HCT116 (cell line): ENCODE measurements at places on chromosomes 7 and 10. TPM values are rescaled to one million over a fixed set of nuclear protein-coding genes. Genes with fewer than 3 reads are reported as not detected.

The TCF7L2 gene
- 164 TPM for total RNA-seq

The WDR86 gene
- not detected for total RNA-seq

The GBX1 gene
- total RNA-seq: 0.86 TPM

The CPEB3 gene
- 3.0 TPM for total RNA-seq

- DNase-seq: no peak
Measured at GRCh38 chr7:153835712-153836265, 216.4 kb upstream of the DPP6 start.

DNA sequence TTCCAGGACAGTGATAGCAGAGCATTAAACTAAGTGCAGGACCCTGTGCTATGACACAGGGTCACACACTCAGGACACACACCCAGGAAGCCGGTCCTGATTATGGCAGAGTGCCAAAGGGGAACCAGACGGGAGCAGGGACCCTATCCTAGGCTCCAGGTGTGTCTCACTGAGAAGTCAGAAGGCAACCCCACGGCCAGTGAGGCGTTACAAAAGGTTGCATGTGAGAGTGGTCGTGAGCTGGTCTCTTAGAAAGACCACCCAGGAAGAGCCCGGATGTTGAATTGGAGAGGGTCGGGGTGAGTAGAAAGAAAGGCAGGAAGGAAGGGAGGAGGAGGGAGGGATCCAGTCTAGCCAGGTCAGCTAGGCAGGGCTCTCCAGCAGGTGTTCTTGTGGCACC, 31.0 kb downstream of the FRMPD2 start:
- no peak for DNase-seq

DNA sequence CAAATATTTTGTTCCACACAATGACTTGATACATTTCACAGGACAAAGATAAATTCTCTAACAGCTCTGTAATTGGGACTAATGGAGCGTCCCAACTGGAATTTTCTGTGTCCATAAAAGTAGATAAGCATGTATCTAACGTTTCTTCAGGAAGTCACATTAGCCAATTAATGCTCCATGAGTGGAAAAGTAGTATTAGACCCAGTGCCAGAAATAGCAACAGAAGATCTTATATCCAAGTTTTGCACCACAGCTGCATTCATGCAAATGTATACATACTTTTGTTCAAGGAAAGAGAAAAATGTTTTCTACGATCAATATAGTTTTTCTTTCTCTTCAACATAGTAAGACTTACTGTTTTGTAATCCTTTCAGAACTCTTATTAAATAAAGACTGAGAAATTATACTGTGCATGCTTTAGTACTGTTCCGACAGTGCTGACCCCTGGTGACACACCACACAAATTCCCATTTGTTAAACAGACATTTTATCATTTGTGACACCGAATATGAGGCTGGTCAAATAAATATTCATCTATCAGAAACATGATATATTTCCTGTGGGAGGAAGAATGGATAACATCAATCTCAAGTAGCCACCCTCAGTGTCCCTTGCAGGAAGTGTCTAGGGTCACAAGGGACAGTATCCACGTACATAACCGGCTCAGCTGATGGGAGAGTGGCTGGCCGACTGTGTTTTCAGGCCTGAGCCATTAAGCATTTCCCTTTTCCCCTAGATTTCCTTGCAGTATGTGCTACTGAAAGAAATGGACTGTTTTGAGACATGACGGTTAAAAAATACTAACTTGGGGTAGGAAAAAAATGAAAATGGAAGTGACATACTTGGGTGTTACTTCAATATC, 102.1 kb upstream of the RSU1 start:
- DNase-seq: no peak

GRCh38 chr10:27241010-27241651, 534 bp upstream of the ACBD5 start:
- DNase-seq: no peak

GRCh38 chr7:100016215-100016901, 962 bp downstream of the ZKSCAN1 start:
- no peak for DNase-seq

GRCh38 chr7:92830027-92830426, 6.3 kb downstream of the CDK6 start:
- DNase-seq: no peak

DNA sequence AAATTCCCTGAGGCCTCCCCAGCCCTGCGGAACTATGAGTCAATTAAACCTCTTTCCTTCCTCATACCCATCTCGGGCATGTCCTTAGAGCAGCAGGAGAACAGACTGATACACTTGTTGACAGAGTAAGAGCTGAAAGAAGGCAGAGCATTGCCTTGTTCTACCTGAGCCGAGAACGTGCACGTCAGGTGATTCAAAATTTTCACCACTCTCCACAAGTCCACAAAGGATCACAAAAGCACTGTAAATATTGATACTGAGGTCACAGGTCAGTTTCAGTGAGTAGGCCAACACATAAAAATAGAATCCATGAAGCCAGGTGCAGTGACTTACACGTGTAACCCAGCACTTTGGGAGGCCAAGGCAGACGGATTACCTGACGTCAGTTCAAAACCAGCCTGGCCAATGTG, 27.8 kb downstream of the DCLRE1C start:
- no peak for DNase-seq

DNA sequence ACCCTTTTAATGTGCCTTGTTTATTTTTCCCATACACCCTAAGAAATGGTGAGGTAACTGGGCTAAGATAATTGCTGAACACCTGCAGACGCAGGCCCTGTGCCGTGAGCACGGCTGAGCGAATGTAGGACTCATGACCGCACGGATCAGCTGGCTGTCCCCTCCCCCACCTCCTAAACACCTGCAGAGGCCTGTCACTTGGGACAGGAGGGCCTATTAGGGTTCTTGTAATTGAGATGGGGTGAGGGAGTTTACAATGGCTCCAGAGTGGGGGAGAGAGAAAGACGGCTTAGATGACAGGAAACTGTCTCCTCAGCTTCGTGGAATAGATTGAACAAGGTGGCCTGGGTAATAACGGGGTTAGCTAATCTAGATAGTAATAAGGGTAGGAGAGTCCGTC, 291.7 kb upstream of the HABP2 start:
- no peak for DNase-seq

- no peak for DNase-seq
Measured at GRCh38 chr10:63901881-63902280, 380.7 kb downstream of the REEP3 start.

DNA sequence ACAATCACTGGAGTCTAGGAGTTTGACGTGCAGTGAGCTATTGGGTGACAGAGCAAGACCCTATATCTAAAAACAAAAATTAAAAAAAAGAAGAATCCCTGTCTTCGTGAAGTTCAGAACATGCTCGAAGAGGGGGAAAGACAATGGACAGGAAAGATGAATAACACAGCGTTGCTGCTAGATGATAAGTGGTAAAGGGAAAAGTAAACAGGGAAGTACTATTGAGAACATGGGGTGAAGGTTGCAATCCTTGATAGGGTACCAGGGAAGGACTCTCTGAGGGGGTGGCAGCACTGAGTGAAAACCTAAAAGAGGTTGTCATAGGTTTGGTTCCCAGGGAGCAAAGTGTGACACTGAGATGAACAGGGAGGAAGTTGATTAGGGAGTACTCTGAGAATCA, 2.8 kb upstream of the ABRAXAS2 start:
- DNase-seq: no peak

DNA sequence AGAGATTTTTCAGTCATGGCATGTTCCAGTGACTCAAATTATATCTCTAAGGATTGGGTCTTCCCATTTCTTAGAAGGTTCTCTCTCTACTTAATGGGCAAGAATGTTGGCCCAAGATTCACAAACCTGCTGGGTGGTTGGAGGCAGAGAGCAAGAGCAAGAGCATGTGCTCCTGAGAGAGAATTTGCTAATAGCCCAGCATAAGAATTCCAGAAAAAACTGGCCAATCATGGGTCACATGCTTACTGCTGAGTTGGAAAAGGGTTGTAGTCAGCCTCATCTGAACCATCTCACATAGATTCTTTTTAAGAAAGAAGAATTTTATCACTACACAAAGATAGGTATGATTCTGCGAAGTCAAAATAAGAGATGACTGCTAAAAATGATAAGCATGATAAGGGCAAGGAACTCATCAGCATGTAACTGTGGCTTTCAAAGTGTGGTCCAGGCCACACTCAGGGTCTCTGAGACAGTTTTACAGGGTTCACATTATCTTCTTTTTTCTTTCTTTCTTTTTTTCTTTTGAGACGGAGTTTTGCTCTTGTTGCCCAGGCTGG, 8.2 kb upstream of the VCL start:
- DNase-seq: no peak
